ENCODE measurements at places on chromosomes 6 and 20. TPM values are rescaled to one million over a fixed set of nuclear protein-coding genes. Genes with fewer than 3 reads are reported as not detected.

- DNase-seq: no peak
These were observed 15.1 kb downstream of the GSTA1 start for GRCh38 chr6:52788478-52788877.

Gene IER3
- polyA plus RNA-seq: 11.9 TPM

DNA sequence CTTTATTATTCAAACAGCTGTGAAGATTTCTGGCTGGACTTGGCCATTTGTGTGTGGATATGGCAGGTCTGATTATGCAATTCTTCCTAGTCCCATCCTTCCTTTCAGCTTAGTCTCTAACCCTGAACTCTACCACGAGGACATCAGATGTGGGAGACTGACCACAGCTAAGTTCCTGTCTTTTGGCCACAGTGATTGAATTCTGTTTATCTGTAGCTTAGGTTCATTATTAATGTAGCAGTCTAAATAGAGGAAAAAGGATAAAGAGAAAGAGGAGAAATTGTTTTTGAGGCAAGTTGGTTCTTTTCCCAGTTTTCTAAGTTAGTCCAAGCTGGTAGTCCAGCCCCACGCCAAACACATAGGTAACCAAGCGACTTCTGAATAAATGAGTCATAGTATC, 598.9 kb downstream of the RFPL4B start:
- no peak for DNase-seq

DNA sequence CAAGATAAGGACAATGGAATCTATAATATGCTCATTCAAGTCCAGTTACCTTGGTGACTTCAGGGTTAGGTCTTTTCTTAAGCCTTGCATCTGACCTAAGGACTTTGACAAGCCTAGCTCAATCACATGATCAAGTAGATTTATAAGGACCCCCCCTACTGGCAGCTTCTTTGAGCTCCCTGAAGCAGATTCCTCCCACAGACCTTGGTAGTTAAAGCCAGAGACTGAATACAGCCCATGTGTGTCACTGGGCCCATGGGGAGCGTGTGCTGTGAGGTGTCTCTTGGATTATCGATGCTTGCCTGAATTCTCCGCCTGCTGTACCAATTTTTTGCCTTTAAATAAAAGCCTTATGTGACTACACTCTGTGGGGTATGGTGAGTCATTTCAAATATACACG, 372.7 kb upstream of the RGS17 start:
- no peak for DNase-seq

Gene SLC23A2
- 26.1 TPM for polyA plus RNA-seq

GRCh38 chr6:97306544-97307320, 23.7 kb upstream of the MMS22L start:
- DNase-seq: no peak

GRCh38 chr6:6886171-6886885, 221.4 kb upstream of the RREB1 start:
- no peak for DNase-seq

DNA sequence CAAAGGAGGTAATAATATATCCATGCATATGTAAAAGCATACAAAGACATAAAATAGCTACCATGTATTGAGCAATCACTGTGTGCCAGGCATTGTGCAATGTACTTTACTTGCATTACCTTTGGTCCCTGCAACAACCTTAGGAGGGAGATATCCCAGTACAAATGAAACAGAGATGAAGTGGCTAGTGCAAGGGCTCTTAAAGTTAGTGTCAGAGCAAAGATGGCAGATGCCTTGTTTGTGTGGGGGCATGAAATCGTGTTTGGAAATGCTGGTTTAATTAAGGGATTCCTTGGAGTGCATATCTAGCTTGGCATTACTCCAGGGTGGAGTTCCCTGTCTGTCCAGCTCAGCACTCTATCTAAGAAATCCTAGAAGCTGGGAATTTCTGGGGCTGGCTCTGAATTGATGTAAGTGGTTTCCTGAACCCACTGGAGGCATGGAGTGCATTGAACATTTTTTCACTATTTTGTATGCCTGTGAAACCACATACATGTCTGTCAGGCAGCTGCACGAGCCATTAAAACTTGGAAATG, 9.8 kb downstream of the PAQR8 start:
- no peak for DNase-seq

- peak; percentile 72 for DNase-seq
These were observed 2.9 kb downstream of the COL20A1 start for GRCh38 chr20:63295846-63296245.

Gene BPIFA1
- not detected for polyA plus RNA-seq

Gene KCNB1
- polyA plus RNA-seq: 0.47 TPM

DNA sequence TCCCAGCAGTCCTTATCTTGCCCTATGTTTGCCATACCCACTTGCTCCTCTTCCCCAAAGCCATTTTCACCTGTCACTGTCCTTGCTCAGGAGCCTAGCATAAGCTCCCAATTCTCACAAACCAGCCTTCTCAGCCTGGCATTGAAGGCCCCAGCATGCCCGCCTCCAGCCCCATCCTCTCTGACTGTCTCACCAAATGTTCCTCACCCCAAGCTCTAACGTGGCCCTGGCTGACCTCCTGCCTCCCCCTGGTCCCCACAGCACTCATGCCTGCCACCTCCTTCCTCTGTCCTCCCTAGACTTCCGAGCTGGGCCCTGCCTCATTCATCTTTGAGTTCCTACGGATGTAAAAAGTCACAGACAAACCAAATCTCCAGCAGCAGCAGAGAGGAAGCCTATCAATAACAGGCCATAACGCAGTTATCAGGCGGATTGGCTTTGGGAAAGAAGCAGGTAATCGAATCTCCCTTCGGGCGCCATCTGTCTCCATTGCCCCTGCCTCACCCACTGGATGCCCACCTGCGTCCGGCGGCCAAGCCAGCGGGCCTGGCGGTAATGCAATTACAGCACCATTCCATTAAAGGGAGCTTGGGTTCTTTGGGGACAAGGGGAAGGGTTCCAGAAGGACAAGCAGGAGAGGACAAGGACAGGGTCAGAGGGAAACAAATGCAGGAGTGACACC, 104.4 kb downstream of the MRPL14 start:
- no peak for DNase-seq

Gene PRSS35
- 0.58 TPM for polyA plus RNA-seq

Gene PRL
- polyA plus RNA-seq: not detected

Gene RAMACL
- polyA plus RNA-seq: 0.23 TPM

Gene SLC16A10
- polyA plus RNA-seq: 23.2 TPM

DNA sequence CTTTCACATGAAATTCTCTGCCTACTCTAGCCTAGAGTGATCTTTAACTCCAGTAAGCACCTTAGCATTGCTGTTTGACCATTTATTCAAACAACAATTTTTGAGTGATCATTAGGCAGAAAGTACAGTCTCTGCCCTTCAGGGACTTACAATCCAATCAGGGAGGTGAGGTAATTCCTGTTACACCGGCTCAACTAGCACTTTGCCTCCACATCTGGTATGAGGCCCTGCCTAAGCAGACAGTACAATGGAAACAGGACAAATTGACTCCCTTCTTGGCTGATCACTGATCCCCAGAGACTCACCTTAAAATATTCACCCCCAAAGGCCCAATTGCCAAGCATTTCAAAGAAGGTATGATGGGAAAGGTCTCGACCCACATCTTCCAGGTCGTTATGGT, 1.4 kb downstream of the AARS2 start:
- no peak for DNase-seq

DNA sequence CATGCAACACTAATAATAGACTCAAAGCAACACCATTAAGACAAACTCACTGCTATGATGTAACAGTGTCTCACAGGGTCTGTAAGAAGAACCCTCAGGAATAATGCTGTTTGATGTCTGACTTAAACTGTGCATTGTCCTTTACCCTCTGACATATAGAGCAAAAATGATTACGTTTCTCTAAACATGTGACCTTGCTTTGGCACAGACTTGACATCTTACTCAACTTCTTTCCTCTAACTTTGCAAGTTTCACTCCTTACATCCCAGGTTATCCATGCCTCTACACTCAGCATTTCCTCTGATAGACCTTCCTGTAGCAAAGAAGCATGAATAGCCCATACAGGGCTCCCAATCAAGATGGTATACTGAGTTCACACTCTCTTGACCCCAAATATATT, 252.7 kb downstream of the UST start:
- DNase-seq: no peak

Gene RBCK1
- 43.1 TPM for polyA plus RNA-seq

Measured in H1 (cell line).